ENCODE measurements at places on chromosomes 12 and 14.

DNA sequence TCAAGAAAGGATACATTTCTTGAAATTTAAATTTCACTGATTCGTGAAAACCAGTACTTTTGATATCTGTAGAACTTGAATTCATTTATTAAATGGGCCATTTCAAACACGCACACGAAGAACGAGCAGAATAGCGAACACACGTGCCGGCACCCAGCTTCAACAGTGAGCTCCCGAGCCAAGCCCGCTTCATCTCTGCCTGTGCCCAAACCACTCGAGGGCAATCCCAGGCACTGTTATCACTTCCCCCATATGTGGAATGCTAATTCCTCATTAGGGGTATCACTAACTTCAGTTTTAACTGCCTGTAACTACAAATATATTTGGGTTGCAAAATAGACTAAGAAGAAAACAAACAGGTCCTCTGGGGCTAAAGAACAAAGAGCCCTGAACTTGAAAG is 48.0 kb downstream of the AMN start:
- DNase-seq: no peak

- DNase-seq: peak; percentile 77
These were observed 37.1 kb upstream of the FOXJ2 start for GRCh38 chr12:7995266-7995963.

GRCh38 chr12:30794591-30795409 is 40.0 kb upstream of the CAPRIN2 start:
- DNase-seq: peak; percentile 6

DNA sequence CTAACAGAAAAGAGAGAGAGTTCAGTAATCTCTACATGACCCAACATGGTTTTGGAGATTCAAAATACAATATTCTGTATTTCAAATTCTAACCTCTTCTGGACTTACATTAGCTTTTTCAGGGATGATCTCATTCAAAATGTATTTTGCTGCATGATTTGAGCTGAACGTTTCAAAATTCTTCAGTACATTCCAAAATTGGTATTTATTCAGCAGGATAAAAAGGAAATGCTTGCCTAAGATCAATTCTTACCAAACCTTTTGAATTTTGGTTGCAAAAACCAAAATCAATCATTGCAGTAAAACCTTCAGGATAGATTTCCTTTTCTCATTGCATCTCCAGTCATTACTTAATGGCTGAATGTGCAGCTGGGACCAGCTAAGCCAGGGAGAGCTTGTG is 1761.3 kb upstream of the SEL1L start:
- DNase-seq: no peak

DNA sequence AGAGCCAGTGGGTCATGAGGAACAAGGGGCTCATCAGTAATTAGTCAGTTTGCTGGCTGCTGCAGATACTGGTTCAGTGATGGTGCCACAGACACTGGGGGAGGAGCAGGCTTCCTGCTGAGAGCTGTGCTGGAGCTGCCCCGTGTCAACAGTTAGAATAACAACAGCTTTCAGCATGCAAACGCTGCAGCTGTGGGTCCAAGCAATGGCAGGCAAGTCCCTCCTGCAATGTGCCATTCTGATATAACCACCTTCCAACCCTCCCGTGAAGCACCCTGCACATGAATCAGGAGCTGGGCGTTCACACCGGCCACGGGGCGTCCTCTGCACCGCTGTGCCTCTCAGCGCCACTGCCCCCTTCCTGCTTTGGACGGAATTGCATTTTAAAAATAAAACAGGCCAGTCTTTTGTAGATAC is 258.4 kb upstream of the SFSWAP start:
- no peak for DNase-seq

GRCh38 chr12:57874166-57875108 is 27.9 kb upstream of the CTDSP2 start:
- DNase-seq: no peak

DNA sequence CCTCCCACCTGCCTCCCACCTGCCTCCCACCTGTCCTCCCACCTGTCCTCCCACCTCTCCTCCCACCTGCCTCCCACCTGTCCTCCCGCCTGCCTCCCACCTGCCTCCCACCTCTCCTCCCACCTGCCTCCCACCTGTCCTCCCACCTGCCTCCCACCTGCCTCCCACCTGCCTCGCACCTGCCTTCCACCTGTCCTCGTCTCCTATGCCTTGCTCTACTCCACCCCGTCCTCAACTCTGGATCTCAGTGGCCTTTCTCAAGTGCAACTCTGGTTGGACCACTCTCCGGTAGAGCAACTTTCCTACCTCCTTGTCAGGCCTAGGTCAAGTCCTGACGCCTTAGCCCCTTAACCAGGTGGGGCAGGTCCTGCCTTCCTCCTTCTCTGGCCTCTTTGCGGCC is 29.3 kb upstream of the PEX5 start:
- DNase-seq: no peak

DNA sequence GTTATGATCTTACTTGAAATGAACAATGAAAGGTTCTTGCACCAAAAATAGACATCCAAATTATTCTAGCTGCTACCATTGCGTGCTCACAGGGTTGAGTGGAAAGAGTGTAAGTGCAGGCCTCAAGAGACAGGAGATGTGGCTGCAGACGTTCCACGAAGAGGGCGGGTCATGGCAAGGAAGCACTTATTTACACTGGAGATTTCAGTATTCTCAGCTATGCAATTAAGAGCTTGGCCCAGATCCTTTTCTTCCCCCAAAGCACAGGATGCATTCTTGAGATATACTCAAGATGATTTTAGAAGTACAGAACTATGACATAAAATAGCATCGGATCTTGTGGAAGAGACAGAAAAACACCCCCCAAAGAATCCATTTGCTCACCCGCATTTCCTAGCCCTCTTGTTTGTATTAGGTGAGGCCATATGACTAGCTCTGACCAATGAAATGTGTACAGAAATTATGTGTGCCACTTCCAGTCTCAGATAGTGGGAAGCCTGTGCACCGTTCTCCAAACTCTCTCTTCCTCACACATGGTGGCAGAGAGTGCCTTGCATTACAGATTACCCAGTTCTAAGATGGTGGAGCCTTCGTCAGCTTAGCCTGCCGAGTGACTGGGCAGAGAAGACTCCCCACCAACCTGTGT is 261.4 kb downstream of the TTC8 start:
- DNase-seq: no peak

GRCh38 chr14:68639000-68639757 is 153.7 kb downstream of the ZFP36L1 start:
- DNase-seq: no peak
